ENCODE measurements at places on chromosomes 3 and 15.
A peak's percentile ranks its signal among the peaks of the same experiment; 100 is the strongest.

GRCh38 chr3:149507491-149508324 lies 33.2 kb downstream of the TM4SF4 start:
- no peak for DNase-seq

GRCh38 chr3:47586746-47587145 lies 8.1 kb upstream of the CSPG5 start:
- peak; percentile 18 for DNase-seq

DNA sequence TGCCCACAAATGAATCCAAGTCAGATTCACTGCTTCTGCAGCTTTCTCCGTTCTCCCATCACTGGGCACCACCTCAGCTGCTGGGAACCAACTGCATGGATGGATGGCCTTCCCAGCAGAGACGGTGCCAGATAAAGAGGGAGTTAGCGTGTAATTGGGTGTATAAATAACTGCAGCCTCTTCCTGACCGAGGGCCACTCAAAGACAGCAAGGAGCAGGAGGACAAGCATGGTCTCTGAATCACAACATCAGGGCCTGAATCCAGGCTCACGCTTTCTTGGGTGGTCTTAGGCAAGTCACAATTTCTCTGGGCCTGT lies 31.7 kb downstream of the TSPAN3 start:
- DNase-seq: no peak

GRCh38 chr3:89474333-89475130 lies 367.1 kb downstream of the EPHA3 start:
- DNase-seq: no peak

DNA sequence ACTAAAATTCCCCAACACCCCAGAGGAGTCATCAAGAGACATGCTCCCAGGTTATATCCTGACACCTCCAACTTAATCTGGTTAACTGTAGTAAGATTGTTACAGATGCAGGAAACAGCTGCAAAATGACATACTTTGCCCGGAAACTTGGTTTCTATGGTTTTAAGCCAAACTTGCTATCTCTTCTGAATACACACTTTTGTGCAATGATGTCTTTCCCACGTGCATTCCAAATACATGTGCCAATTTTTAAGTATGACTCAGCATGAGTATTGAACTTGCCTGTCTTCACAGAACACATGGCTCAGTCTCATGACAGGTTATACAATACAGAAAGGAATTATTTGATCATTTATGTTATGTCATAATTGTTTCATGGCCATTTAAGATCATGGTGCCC lies 207.0 kb upstream of the DCBLD2 start:
- peak; percentile 83 for DNase-seq

DNA sequence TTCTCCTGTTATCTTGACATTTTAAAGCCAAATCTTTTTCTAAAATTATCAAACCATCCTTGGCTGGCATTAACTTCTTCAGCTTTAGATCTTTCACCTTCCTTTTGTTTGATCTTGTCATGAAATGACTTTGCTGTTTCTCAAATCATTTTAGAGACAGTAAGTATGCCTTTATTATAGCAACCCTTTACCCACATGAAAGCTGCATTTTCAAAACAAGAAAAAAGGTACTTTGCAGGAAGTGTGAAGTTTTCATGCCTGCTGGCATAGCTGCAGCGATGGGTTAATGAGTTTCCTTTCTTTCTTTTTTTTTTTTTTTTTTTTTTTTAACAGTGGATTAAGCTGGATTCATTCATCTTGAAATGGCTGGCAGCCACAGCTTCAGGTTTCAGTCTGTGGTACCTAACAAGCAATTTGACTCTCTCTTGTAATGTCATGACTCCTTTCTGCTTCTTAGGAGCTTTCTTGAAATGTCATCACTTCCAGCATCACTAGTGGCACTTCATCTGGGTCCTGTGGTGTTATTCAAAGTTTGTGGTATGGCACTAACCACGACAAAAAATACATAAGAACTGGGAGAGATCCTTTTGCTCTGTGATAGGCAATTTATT lies 18.8 kb downstream of the SLC25A26 start:
- DNase-seq: no peak

- DNase-seq: no peak
Measured at GRCh38 chr3:184148076-184148475, 7.1 kb upstream of the DVL3 start.

DNA sequence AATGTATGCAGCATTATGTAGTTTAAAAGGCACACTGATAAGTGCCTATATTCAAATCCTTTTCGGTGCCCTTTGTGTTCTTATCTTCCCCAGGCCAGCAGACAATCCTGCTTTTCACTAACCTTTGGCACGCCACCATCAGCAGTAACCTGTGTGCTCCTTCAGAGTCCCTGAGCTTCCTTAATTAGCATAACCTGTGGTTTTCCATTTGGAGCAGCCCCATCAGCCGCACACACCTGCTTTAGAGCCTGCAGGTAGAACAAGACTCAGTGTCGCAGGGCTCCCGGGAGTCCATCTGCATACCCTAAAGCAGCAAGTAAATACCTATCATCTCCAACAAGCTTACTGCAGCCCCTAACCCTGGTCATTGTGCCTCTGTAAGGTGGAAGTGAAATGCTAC lies 755.1 kb downstream of the ROBO2 start:
- DNase-seq: no peak

DNA sequence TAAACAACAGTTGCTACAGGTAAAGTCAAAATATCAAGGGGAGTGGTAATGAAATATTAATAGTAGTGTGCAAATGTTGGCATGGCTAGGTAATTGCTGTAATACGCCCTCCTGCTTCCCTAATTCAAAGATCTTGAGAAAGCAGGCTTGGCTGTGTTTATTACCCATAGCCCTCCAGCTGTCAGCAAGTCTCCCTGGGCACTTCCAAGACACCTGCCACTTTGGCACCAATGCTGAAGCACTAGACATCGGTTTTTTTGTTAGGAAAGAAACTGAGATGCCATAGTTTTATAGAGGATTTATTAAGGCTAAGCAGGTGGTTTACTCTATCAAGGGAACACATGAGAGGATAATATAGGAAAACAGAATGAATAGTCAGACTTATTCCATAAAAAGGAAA lies 64.4 kb downstream of the P2RY1 start:
- DNase-seq: no peak

GRCh38 chr3:138375447-138375846 lies 27.1 kb downstream of the MRAS start:
- no peak for DNase-seq

- no peak for DNase-seq
Measured at GRCh38 chr3:66517241-66517640, 16.4 kb upstream of the LRIG1 start.

DNA sequence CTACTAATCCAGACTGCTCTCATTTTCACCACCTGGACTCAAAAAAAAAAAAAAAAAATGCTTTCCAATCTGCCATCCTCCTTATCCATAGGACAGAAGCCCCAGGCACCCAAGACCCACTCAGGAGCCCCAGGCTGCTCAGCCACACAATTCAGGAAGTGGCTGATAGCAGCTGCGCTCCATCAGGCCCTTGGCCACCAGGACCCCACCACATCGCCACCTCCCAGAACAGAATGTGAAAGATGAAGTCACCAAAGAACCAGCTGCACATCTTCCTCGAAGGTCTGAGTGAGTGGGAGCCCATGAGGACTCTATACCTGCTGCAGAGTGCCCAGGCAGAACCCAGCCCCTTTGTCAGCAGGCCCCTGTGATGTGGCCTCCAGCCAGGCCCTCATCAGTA lies 19.5 kb downstream of the POC1A start:
- no peak for DNase-seq

GRCh38 chr3:60017631-60018030 lies 967.8 kb upstream of the CFAP20DC start:
- DNase-seq: peak; percentile 93

- no peak for DNase-seq
Measured at GRCh38 chr15:95134431-95135110, 903.2 kb downstream of the MCTP2 start.

- DNase-seq: peak; percentile 90
Measured at GRCh38 chr3:156826144-156826895, at the start of gene LEKR1. LEKR1 (plus strand) TSS chr3:156826353; CDS start chr3:156829330, 2,977 bp downstream.

GRCh38 chr3:42979044-42979972 lies at the start of gene GASK1A:
GASK1A (plus strand) TSS chr3:42979311; CDS start chr3:42979643, 332 bp downstream.
- DNase-seq: no peak

GRCh38 chr3:157672061-157672460 lies 168.8 kb upstream of the VEPH1 start:
- no peak for DNase-seq

- no peak for DNase-seq
Measured at GRCh38 chr3:51937014-51937413, 4.7 kb downstream of the RRP9 start.

DNA sequence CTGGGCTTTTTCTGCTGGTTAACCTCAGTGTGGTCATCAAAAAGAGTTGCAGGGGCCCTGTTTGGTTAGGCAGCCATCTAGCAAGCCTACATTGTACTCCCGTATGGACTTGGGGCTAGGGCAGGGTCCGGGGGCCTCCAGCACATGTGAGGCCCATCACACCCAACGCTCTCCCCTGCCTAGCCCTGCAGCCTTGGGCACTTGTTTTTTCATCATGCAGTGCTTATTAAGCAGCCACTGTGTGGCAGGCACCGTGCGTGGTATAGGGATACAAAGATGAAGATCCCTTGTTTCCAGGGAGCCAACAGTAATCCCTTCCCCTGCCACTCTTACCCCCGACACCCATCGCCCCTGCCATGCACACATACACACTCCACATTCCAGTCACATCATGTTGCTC lies 14.2 kb downstream of the MRAS start:
- DNase-seq: no peak

DNA sequence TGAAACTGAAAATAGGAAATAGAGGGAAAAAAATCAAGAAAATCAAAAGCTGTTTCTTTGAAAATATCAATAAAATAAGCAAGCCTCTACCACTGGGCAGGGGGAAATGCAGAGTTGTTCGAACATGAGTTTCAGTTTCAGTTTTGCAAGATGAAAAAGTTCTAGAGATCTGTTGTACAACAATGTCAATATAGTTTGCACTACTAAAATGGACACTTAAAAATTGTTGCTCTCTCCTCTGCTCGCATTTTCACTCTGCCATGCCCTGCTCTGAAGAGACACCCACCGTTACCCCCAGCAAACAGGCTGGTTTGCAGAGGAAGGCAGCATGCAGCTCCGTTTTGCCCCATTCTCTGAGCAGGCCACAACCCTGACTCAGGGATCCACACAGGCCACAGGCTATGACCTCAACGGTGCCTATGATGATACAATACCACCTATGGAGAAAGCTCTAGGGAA lies 64.5 kb downstream of the ZNF148 start:
- DNase-seq: no peak

DNA sequence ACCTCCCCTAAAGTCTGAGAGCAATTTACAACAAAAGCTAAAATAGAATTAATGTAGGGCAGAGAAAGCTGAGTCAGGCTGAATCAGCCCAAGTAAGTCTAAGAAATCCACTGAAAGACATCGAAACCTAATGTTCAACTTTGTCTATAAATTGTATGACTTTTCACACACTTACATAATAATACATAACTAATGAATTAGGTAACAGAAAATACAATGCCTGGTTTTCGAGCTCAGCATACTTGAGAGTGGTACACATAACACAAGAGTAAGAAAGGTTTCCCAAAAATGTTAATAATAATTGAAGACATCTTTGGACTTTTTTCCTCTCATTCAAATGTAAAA lies 55.3 kb upstream of the VGLL4 start:
- DNase-seq: no peak

GRCh38 chr3:146262371-146263110 lies 11.6 kb upstream of the PLSCR4 start:
- no peak for DNase-seq

DNA sequence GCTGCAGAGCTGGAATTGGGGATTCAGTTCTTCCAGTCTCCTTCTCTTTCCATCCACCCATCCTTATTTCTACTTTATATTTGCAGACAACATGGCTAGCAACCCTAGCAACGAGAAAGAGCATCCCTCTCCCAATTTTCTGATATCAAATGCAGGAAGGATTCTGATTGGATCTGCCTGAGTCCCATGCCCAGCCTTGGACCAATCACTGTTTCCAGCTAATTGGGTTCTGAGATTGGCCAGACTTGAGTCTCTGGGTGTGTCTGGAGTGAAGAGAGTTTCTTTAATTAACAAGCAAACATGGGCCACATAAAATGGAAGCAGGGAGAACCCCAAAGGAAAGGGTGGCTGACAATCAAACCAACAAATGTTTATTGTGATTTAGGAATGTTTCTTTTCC lies 60.6 kb downstream of the TMEM39A start:
- no peak for DNase-seq

DNA sequence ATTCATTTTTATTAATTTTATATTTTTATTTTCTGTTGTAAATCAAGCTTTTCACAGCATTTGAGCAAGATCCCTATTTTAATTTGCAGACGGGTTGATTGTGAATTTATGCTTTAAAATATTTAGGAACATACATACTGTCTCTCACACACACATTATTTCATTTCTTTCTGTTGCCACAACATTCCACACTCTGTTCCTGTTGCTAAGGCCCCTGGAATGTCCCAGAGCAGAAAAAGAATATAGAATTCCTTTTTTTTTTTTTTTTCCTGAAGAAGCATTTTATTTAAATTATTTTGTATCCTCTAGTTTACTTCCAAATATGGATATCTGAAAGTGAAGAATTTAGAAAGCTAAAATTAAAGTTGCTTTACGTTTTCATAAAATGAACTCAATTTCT lies 36.8 kb upstream of the SCAANT1 start:
- peak; percentile 27 for DNase-seq

GRCh38 chr15:27989838-27990237 lies 109.3 kb downstream of the OCA2 start:
- DNase-seq: no peak

DNA sequence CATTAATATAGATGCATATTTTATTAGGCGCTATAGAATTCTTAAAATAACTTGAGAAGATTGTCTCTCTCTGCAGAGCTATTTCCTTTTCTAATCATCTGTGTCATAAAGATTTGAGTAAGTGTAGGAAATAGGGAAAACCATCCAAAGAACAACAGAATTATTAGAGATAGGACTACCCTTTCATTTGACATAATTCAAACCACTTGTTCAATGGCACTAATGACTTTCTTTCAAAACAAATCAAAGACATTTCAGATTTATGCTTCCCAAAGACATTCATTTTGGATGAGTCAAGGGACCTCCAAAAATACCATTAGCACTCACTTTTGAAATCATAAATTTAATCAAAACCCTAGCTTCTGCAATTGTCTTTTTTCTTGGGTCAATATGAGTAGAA lies 29.5 kb downstream of the PRICKLE2 start:
- no peak for DNase-seq

DNA sequence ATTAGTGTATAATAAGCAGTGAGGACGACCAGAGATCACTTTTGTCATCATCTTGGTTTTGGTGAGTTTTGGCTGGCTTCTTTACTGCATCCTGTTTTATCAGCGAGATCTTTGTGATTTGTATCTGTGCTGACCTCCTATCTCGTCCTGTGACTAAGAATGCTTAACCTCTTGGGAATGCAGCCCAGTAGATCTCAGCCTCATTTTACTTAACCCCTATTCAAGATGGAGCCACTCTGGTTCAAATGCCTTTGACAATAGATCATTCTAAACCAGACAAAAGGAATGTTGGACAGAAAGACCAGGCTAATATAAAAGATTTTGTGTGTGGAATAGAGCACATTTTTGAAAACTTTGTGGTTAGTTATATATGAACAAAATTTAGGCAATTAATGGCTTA lies 618.5 kb upstream of the BCHE start:
- no peak for DNase-seq
